NCI-H1694 treated with DMSO at 0.1 percent for 48 hours (cell line): ENCODE measurements at places on chromosomes 5 and 9.

DNA sequence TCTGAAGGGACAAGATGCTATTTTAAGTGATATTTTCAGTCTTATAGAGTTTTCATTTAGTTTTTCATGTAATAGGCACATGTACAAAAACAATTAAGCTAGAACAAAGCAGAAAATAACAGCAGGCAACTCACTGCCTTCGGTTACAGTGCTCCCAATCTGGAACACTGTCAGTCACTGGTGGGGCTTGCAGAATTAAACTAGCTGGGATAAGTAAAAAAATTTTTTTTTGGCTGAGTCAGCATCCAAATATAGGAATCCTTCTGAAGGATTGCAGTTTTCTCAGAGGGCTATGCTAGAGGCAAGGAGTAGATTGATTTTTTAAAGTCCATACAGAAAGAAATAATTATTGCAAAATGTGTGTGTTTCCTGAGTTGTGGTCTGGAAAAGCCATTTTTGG lies 250.2 kb upstream of the RFX3 start:
- no peak for DNase-seq

DNA sequence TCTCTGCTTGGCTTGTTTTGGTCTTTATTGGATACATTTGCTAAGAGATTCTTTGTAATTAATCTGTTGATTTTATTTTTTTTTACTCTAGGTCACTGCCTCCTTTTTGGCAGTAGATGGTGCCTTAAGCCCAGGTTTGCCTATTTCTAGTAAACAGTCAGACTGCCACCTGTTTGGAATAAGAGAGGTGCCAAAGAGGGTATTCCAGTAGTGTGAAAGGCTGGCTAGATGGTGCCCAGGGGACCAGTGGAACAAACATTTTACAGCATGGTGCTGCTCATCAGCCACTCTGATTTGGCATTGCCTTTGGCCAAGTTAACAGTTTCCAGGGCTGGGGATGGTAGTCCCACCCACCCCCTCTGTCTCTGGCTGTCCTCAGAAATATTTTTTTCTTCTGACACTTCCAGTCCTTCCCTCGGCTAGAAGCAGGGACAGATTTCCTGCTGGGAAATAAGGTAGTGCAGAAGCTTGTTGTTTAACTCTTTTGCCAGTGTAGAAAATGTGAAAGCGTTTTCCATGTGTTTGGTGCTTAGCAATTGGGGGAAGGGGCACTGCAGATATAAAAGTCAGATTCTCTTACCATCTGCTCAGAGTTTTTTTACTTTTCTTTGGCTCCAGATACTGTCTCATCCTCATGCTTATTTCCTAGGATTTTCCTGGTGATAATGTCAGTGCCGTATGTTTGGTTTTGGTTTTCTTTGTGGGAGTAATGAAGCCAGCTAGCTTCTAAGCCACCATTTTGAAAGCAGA lies 36.6 kb upstream of the FBXL7 start:
- peak; percentile 86 for DNase-seq

- no peak for DNase-seq
These were observed 6.9 kb downstream of the LPCAT1 start for GRCh38 chr5:1516615-1517601.

DNA sequence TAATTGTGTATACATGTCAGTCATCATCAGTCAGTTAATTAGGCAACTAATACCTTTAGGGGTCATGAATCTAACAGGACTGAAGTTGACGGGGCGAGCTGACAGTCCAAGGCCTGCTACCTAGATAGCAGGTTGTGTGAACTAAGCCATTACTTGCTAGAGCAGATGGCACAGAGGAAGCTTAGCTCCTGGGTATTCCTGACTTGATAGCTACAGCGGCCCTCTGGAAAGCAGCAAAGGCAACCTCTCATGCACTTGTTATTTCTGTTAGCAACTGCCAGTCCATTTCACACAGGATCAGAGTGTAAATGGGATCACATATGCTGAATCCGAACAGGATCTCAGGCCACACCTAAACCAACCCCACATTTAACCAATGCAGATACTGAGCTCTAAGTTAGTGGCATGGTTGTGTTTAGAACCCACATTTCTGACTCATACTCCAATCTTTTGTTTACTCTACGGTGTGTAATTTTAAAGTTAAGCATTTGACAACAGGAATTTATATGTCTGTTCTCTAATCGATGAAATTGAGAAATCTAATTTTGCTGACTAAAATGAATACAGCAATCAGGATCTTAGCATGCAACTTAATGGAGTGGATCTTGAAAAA lies 521.3 kb upstream of the ZNF608 start:
- DNase-seq = peak; percentile 72

DNA sequence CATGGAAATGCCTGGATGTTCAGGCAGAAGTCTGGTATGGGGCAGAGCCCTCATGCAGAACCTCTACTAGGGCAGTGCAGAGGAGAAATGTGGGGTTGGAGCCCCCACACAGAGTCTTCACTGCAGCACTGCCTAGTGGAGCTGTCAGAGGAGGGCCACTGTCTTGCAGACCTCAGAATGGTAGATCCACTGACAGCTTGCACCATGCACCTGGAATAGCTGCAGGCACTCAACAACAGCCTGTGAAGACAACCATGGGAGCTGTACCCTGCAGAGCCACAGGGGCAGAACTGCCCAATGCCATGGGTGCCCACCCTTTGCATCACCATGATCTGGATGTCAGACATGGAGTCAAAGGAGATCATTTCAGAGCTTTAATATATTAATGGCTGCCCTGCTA lies 36.9 kb downstream of the TRIP13 start:
- DNase-seq = no peak

DNA sequence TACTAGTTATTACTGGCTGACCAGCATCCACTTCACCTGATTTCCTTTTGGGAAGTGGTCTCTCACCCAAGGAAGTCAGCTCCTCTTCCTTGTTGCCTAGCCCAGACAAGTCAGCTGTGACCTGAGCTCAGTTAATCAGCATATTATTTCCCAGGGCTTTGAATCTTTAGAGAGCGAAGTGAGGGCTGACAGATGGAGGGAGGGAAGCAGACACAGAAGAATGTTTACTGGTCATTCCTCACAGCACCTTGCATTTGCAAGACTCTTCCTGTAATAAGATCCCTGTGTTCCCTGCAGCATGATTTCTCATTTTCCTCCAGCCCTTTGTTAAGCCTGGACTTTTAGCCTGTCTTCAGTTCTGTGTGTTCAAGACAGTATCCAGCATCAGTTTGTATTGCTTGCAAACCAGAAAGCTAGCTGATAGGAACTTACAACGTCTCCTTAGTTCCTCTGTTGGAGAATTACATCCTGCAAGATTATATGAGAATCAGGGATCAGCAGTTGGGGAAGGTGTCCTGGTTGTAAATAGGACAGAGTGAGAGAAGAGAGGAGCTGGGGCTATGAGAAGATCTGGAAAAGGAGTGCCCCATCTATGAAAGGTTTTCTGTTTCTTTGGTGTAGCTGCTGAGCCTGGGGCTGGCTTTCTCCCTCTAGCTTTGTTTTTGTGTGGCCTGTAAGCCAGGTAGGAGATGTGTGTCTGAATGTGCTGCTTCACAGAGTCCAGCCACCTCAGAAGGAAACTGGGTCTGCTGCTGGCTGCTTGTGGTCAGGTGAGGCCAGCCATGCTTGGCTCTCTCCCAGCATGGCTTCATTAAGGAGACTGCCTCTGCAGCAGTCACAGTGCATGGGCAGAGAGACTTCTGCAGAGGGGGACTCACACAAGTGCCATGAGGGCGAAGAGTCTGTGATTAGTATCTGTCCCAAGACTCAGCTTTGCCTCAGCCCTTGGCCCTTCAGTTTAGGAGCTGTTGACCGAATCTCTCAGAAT lies 50.3 kb downstream of the MAN2A1 start:
- DNase-seq = no peak

- DNase-seq = no peak
These were observed 909.3 kb upstream of the CDH10 start for GRCh38 chr5:25554077-25554476.

DNA sequence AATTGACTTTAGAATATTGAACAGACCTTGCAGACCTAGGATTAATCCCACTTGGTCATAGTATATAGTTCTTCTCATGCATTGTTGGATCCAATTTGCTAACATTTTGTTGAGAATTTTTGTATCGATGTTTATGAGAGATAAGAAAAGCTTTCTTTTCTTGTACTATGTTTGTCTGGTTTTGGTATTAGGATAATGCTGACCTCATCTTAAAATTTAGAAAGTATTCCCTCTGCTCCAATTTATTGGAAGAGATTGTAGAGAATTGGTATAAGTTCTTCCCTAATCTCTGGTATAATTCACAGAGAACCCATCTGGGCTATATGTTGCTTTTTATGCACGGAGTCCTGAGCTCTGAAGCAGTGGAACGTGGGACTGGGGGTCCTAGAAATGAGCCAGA lies 67.7 kb downstream of the ADAMTS16 start:
- no peak for DNase-seq

DNA sequence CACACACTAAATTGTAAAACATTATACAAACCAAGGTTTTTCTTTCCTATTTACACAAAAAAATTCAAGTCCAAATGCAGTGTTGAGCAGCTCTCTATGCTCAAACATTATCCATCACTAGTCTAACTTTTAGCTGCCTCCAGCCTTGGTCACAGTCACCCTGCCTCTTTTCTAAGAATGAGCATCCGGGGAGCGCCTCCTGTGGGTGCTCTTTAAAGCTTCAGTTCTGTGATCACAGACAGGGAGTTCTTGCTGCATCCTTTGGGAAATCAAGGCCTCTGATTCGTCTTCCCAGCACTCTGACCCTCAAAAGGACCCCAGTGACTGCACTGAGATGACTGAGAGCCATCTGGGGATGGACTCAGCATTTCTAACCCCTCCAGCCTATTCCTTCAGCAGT lies 289.6 kb downstream of the SEC61B start:
- DNase-seq = no peak

DNA sequence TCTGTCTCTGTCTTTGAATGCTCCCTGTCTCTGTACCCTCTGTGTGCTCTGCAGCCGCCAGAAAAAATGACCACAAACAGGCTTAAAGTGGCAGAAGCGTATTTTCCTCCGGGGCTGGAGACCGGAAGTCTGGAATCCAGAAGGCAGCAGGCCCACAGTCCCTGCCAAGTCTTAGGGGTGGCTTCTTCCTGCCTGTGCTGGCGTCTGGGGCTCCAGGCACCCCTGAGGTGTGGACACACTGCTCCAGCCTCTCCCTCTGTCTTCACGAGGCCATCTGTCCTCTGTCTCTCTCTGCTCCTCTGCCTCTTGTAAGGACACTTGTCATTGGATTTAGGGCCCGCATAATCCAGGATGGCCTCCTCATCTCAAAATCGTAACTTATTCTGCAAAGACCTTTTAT lies 298.4 kb upstream of the IRX4 start:
- no peak for DNase-seq

GRCh38 chr5:104733063-104733669 lies 1170.6 kb upstream of the NUDT12 start:
- no peak for DNase-seq

DNA sequence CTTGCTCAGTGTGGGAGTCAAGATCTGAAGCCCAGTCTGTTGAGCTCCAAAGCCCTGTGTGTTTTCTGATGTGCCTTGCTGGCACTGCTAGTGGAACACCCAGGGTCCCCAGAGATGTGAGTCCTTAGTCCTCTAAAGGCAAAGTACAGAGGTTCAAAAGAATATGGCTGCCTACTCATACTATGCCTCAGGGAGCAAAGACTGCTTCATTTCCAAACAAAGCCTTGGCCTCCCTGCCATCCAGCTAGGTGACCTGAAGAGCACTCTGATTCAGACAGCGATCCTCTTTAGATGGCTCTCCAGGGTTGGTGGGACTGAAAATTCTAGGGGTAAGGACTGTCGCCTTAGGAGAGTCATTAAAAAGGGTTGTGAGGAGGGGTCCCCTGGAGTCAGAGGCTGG lies 2.0 kb downstream of the PRLR start:
- no peak for DNase-seq

GRCh38 chr5:34555699-34556508 lies 100.2 kb upstream of the RAI14 start:
- DNase-seq = no peak

DNA sequence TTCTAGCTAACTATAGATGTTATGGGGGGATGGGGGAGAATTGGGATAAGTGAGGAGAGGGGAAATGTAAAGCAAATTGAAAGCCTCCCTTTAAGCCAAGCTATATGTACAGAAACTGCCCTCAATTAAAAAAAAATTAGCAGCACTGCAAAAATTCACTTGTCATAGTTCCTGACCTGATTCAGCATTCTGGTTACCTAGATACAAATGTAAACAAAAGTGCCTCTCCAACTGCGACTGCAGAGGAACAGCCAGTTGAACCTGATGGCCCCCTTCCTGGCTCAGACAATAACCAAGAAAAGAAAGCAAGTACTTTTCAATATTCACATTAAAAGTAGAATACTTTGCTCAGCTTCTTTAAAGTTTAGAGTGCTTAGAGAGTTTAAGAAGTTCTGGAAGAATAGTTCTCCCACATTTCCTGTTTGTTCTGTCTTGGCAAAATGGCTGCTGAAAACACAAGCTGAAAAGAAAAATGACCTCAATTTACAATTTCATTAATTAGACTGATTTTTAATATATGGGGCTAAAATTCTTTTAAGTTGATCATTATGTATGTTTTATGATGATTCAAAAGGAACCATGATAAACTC lies 1.5 kb downstream of the FAM81B start:
- DNase-seq = no peak

DNA sequence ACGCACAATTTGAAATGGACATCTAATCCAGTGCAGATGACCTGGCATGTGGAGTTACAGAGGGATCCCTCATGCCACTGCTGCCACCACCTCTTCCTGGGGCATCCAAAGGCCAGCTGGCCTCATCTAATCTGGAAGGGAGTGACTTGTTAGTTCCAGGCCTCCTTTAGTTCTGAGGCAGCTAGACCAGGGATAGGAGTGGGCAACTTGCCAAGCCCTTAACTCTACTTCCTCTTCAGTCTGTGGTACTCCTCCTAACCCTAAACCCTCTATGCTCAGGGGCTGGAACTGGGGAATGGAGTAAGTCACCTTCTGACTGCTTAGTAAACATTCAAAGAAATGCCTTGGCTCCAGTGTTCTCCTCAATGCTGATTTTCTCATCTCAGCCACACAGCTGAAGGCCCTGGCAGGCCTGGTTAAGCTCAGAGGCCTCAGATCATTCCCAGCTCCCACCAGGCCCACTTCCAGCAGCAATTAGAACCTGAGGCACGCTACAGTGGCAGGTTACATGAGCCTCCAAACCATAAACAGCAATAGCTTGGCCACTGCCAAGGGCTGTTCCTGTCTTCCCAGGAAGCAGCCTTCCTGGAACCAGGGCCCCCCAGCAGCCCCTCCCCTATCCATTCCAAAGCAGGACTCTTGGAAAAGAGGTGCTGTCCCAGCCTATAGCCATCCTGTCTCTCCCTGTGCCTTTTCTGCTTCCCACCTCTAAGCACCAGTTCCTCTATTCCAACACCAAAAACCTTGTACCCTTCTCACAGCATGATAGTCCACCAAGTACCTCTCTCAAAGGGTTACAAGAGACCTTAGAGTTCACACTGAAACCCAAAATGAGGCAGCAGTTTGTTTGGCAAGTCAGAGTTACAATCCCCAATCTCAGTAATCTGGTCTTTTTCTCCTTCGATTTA lies 2.0 kb downstream of the EIF4EBP3 start:
- peak; percentile 3 for DNase-seq

- no peak for DNase-seq
These were observed 131.9 kb upstream of the POU5F2 start for GRCh38 chr5:93873211-93873736.
